ENCODE measurements at places on chromosomes 6 and 20. TPM values are rescaled to one million over a fixed set of nuclear protein-coding genes. Genes with fewer than 3 reads are reported as not detected.

- no peak for DNase-seq
Observed at GRCh38 chr6:5567890-5568289, 306.6 kb downstream of the FARS2 start.

Gene EDN3
- not detected for polyA plus RNA-seq

GRCh38 chr6:160788806-160789205 lies 86.8 kb downstream of the PLG start:
- no peak for DNase-seq

GRCh38 chr6:160071805-160072690 lies 49.6 kb upstream of the SLC22A1 start:
- no peak for DNase-seq

Gene NRN1
- polyA plus RNA-seq, result 14.1 TPM

DNA sequence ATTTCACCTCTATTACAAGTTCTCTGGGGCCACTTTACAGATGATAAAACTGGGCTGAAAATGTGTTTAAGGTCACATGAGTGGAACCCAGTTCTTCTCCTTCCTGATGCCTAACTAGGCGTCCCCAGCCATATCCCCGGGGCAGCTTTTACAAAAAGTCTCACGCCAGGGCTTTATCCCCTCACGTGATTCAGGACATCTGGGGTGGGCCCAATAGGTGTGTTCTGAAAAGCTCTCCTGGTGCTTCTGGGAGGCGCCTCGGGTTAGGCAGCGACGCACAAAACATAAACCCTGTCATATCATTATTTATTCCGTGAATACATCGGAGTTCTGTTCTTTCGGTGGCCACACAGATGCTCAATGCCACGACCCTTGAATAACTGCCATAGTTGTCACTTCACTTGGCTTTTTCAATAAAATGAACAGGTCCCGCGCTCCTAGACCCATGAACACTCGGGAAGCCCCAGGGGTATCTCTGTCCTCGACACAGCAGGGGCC lies 32.1 kb downstream of the SF3B5 start:
- no peak for DNase-seq

- no peak for DNase-seq
Observed at GRCh38 chr20:63061051-63061770, 54.4 kb upstream of the BHLHE23 start.

Gene FOXQ1
- polyA plus RNA-seq, result not detected

DNA sequence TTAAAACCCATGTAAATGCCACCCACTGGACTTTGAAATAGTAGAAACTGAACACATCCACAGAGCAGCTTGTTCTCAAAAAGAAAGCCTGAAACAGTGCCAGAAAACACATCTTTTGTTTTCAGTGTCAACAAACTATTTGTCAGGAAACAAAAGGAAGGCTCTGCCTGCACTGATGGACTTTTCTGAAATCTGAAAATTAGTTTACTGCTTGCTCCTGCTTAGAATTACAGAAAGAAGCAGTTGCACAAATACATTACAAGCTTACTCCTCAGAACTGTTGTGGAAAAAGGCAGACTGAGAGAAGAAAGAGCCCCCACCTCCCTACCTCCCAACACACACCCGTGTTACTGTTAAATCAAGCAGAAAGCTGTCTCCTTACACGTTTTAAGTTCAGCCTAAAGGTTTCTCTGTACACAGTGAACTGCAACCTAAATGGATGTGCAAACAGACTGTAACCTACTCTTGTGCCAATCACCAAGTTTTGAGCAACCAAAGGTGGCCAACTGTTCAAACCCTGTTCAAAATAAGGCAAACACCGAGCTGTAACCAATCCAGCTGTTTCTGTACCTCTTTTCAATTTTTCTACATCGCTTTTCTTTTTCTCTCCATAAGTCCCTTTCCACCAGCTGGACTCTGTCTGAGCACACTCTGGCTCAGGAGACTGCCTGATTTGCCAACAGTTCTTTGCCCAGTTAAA lies 43.7 kb downstream of the FRK start:
- DNase-seq, result peak; percentile 60

Gene HLA-B
- 448 TPM for polyA plus RNA-seq

DNA sequence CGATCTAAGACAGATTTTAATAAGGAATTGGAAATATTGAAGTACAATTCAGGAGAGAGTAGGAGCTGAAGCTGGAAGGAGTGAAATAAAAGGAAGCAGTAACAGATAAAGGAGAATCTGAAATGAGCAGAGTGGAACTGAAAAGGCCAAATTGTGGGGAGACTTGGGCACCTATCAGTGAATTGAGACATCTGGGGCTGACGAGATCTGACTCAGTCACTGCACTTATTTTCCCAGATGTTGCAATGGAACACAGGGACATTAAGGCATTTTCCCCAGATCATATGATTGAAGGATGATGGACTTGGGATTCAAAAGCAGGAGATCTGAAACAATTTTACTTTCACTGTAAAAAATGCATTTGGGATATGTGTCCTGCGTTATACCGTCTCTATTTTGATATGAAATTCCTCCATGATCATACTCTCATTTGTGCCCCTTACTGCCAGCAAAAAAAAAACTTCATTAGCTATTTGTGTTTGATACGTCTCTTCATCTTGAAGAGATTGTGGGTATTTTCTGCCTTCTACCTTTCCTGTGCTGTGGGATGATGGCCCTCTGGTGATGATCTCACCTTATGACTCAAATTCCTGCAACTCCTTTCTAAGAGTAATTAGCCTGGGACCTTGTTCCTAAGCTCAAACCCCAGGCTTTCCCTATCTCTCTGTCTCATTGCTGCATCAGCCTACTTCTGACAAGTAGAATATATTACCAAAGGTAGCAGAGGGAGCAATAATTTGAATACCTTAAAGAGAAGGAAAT lies 278.5 kb upstream of the MAN1A1 start:
- DNase-seq, result no peak

- no peak for DNase-seq
Observed at GRCh38 chr6:97085772-97086171, 161.2 kb downstream of the KLHL32 start.

- no peak for DNase-seq
Observed at GRCh38 chr6:159992366-159992765, 23.5 kb downstream of the IGF2R start.

DNA sequence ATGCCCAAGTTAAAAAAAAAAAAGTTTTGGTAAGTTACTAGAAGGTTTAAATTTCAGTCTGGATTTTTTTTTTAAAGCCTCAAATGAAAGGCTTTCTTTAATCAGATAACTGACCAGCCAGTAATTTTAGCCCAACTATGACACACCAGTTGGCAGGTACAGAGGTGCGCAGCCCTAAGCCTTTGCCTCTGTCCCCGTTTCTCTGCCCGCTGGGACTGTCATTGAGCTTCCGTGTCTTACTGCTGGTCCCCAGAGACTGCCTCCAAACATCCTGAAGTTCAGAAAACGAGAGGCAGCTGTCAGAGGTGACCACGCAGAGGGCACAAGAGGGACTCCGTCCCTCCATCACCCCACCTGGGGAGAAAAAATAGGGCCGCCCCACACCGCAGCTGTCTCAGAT lies 118.2 kb downstream of the RPS12 start:
- no peak for DNase-seq

Gene PLCB1
- polyA plus RNA-seq, result 7.6 TPM

Data from right cardiac atrium (tissue), 5 donors.